ENCODE measurements at places on chromosomes 11 and 22.

DNA sequence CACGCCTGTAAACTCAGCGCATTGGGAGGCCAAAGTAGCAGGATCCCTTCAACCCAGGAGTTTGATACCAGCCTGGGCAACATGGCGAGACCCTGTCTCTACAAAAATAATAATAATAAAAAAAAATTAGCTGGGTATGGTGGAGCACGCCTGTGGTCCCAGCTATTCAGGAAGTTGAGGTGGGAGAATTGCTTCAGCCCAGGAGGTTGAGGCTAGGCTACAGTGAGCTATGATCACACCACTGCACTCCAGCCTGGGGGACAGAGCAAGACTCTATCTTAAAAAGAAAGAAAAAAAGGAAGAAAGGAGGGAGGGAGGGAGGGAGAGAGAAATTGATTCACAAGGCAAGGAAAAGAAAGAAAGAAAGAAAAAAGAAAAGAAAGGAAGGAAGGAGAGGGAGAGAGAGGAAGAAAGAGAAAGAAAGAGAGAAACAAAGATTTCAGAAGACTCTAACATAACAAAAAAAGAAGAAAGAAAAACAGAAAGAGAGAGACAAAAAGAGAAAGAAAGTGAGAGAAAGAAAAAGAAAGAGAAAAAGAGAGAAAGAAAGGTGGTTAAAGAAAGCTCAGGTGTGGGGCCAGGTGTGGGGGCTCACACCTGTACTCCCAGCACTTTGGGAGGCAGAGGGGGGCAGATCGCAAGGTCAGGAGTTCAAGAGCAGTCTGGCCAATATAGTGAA, 37.3 kb upstream of the MYH9 start:
- DNase-seq: no peak

DNA sequence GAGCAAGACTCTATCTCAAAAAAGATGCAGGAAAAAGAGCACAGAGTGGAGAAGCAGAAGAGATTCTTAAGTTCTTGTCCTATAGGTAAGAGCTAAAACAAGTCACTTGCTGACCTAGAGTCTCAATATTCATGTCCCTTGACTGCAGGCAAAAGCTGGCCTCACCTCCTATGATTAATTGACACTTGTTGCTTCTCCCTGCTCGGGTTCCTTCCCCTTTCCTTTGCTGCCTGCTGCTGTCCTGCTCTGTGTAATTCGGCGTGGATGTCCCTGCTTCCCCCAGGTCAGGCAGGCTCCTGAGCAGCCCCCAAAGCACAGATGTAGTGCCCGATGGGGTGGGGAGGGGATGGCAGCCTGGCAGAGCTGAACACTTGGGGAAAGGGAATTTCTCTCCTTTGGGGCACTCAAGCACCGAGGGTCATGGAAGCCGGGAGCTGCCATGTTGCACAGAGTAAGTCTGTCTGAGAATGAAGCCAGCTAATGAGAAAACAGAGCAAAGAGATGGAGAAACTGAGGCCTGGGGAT, 60.8 kb upstream of the NUP50 start:
- DNase-seq: no peak

DNA sequence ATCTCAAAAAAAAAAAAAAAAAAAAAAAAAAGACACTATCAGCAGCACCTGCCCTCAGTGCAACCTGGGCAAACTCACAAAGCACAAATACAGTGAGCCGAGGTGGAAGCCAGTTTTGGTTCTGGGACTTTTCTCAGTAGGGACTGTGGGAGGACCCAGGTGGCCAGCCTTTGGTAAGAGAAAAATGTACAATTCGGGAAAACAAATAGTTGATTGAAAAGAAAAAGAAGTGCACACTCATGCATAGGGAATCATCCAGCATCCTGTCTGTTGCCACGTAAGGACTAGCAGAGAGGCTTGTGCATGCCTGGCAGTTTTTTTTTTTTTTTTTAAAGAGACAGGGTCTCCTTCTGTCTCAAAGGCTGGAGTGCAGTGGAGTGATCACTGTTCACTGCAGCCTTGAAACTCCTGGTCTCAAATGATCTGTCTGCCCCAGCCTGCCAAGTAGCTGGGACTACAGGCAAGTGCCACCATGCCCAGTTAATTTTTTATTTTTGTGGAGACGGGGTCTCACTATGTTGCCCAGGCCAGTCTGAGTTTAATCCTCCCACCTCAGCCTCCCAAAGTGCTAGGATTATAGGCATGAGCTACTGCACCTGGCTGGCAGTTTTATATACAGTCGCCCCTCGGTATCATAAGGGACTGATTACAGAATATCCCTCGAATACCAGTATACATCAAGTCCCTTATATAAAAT, 36.7 kb downstream of the TPST2 start:
- DNase-seq: peak; percentile 67

DNA sequence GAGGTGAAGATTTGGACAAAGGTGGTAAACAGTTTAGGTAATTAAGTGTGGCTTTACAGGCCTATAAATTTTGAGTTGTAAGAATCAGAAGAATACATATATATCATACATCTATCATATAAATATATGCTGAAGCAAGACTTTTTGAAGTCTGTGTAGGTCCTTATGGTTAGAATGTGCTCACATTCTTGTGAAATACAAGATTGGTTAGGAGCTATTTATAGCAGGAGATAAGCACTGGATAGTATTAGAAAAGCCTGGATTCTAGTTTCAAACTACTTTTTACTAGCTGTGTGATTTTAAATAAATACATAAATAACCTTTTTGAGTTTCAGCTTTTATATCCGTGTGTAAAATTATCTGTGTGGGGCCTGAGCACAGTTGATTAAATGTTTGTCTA, 42.3 kb downstream of the ANKRD42 start:
- DNase-seq: no peak

DNA sequence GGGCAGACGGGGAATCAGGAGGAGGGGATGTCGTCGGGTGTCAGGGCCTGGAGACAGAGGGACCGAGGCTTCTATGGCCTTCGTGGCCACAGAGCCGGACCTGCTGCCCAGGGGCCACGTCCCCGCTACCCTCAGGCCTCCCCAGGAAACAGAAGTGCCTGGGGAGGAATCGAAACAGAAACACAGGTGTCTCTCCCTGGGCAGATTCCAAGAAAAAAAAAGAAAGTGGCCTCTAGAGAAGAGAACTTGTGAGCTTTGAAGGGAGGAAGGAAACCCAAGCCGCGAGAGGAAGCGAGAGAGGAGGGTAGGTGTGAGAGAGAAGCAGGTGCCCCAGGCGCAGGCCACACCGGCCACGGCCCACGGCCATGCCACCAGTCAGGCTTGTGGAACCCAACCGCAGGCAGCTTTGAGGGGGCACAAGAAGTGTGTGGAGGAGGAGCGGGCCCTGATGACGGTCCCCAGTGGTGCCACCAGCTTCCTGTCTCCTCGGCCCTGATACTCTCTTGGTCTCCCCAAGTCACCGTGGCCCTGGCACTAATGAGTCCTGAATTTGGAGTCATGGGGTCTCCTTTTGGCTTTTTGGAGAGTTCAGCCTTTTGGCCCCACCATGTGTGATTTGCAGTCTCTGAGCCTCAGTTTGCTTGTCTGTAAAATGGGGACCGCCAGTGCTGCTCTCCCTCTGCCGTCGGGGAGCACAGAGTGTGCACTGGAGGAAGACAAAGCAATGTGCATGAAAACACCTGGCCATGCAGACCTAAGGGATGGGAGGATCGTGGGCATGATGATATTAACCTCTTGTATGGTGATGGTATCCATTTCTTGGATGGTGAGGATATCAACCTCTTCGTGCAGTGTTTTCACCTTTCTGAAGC, 25.2 kb downstream of the LIF start:
- no peak for DNase-seq

DNA sequence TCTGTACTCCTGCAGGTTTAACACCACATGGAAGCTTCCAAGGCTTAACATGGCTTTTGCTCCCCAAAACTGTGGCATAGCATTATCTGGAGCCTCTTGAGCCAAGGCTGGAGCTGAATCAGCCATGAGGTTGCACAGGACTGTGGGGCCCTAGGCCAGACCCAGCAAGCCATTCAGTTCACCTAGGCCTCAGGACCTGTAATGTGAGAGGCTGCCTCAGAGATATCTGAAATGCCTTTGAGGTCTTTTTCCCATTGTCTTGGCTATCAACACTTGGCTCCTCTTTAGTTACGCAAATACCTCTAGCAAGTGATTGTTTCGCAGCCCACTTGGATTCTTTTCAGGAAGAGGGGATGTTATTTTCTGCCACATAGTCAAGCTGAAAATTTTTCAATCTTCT, 72.0 kb downstream of the VPREB1 start:
- DNase-seq: no peak

DNA sequence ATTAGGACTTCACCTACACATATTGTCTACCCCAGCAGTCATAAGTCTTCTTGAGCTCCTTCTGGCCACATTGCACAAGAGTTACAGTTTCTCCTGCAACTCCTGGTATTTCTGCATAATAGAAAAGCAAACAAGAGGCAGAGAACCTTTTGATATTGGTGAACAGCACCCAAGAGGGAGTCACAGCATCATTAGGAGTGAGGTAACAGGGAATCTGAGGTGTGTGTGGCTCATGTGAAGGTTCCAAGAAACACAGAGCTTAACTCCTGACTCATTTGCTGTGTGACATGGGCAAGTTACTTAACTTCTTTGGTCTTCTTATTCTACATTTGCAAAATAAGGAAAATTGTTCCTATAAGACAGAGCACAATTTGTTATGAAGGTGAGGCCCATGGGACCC, 374.6 kb downstream of the INSC start:
- no peak for DNase-seq

DNA sequence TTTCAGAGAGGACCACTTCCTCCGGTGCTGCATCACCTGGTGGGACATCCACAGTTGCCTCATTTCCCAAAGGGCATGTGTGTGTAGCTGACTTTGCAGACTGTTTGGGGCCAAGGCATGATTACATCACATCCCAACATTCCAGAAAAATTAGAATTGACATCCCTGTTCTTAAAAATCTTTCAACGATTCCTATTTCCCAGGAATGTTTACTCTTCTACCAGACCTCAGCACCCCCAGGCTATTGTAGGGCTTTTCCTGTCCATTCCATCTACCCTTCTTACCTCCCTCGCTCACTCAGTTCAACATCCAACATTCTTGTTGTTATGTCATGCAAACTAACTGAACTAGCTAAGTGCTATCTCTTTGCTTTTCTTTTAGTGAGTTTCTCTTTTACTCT, 37.3 kb downstream of the PIWIL4 start:
- no peak for DNase-seq

DNA sequence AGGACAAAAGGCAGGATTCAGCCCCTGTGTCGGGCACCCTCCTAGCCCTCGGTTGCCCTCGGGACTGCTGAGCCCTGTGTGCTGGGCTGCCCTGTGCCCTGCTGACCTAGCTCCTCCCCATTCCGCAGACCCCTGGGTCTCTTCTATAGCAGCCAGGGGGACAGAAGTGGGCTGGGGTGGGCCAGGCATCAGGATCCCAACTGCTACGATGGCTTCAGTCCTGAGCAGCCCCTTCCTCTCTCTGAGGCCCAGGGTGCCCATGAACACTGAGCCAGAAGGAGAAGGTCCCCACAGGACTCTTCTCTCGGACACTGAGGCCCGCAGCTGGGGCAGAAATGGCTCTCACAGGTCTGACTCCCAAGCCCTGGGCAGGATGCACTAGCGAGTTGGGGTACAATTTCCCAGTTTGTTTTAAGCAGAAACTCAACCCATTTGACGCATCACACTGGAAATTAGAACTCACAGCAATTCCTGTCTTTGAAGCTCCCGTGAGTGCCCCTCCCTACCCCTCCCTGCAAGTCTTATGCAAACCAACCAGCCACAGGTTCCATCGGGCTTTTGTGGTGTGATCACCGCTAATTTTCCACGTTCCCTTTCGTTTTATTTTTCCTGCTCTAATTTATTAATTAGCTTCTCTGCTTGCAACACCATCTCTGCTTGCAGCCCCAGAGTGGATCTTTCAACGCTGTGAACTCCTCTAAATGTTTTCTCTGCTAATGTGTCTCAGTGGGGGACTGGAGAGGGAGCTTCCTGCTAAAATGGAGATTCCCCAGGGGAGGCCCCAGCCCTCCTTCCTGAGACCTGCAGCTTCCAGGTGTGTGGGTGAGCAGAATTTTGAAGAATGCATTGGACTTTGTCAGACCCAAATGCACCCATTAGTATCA, 56.7 kb downstream of the PHF21B start:
- no peak for DNase-seq

GRCh38 chr22:23856721-23857605, 712 bp upstream of the SLC2A11 start:
- peak; percentile 44 for DNase-seq

DNA sequence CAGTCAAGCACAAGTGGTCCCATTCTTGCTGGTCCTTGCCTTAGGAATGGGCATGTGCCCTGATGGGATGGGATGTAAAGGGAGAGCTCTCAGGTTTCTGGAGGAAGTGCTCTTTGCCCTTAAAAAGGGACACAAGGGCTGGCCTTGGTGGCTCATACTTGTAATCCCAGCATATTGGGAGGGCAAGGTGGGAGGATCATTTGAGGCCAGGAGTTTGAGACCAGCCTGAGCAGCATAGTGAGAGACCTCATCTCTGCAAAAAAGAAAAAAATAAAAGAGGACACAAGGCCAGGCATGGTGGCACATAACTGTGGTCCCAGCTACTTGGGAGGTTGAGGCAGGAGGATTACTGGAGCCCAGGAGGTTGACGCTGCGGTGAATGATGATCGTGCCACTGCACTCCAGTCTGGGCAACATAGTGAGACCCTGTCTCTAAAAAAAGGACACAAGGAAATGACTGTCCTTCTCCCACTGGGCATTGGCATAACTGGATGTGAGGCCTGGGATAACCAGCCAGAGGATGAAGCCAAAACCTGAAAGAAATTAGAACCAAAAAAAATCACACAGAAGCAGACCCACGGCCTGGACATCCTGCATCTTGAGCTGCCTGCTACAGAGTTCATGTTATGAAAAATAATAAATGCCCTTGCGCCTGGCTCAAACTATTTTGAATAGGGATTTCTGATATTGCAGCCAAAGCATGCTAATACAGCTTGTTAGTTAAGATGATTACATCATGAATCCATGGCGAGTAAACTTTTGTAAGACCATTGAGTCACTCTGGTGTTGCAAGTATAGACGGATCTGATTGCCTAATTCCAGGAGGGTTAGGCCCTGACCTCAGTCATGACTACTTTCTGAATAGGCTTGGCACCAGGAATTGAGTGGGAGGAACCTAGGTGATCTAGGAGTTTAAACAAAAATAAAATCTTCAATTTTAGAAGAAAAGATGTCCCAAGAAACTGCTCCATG, 12.9 kb upstream of the CRKL start:
- DNase-seq: no peak

DNA sequence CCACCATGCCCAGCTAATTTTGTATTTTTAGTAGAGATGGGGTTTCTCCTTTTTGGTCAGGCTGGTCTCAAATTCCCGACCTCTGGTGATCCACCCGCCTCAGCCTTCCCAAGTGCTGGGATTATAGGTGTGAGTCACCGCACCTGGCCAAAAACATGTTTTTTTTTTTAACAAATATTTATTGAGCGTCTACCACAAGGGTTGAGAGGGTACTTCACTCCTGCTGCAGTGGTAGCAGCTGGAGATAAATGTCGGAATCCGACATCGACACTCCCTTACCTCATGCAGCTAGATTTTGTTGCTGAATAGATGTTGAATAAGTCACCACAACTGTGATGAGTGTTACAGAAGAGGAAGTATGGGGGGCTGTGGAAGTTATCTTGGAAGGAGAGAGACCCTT, 971 bp downstream of the DNAJB13 start:
- DNase-seq: no peak

- no peak for DNase-seq
Observed at GRCh38 chr22:50189849-50190181, 4.1 kb downstream of the TRABD start.

Measured in NCI-H526 (cell line).